ENCODE measurements at places on chromosomes 11 and 22.

DNA sequence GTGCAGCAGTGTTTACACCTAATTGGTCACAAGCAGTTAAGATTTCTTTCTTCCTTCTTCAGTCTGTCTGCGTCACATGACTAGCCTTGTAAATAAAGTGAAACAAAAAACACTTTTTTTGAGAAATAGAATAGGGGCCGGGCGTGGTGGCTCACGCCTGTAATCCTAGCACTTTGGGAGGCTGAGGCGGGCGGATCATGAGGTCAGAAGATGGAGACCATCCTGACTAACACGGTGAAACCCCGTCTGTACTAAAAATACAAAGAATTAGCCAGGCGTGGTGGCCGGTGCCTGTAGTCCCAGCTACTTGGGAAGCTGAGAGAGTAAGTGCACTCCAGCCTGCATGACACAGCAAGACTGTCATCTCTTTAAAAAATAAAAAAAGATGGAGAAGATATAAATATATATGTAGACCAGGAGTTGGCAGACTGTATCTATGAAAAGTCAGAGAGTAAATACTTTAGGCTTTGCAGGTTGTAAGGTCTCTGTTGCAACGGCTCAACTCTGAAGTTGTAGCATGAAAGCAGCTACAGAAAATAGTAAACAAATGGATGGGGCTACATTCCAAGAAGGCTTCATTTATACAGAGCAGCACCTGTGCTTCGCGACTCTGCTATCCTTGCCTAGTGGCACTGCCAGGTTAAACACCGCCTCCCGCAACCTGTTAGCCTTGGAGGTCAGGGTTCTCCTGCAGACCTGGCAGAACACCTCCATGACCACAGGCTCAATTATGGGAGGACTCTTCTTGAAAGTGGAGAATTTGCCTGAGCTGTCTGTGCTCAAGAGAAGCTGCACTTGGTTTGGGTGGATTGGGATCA lies 55.9 kb downstream of the PPP6R2 start:
- DNase-seq: no peak

GRCh38 chr11:115306689-115307088 lies 197.5 kb downstream of the CADM1 start:
- no peak for DNase-seq

DNA sequence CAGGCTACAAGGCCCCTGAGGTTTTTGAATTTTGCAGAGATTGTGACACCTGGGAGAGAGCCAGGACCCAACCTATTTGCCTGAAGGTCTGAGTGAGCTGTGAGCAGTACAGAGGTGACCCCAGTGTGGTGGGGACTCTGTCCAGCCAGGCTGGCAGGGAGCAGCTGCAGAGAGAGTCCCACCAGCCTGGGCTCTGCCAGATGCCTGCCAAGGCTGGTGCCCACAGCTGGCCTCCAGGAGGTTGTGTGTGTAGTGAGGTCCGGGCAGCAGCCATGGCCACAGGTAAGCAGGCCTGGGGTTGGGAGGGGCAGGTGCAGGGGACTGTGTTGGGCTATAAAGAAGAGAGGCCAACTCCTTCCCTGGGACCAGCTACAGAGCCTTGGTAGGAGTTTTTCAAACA lies 144.8 kb downstream of the CRYBB2 start:
- DNase-seq: no peak

DNA sequence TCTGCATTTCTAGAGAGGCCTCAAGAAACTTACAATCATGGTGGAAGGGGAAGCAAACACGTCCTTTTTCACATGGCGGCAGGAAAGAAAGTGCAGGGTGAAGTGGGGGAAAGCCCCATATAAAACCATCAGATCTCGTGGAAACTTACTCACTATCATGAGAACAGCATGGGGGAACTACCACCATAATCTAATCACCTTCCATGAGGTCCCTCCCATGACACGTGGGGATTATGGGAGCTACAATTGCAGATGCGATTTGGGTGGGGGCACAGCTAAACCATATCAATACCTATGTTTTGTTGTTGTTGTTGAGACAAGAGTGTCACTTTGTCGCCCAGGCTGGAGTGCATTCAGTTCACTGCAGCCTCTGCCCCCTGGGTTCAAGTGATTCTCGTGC lies 29.9 kb downstream of the SFI1 start:
- no peak for DNase-seq

- DNase-seq: no peak
Measured at GRCh38 chr22:31821572-31821971, 67.8 kb downstream of the DEPDC5 start.

DNA sequence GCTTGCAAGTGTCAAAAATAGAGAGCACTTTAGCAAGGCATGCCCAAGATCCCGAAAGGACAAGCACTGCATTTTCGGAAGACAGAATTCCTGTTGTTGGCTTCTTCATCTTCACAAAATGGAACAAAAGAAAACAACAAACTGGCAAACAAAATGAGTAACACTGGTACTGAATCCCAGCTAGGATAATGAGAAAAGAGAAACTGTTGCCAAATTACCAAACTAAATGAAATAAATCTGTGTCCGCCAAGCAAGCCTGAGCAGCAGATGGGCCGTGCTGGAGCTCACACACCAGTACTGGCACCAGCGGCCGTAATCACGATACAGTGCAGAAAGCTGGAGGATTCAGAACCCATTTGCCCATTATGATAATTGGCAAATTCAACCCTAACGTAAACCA lies 30.6 kb downstream of the TUB start:
- no peak for DNase-seq

DNA sequence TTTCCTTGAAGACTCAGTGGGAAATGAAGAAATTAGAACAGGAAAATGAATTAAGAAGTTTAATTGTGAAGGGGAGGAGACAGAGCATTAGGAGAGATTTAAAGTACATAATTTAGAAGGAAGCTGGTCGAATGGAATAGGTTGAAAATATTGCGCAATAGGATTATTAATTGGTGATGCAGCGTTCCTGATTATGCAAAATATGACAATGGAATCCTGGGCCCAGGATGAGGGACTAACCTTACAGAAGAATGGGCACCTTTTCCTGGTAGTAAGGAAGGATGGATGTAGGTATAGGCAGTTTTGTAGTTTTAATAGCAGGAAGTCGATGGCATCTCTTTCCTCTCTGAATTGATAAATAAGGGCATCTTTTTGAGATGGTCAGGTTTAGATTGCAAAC lies 7.8 kb downstream of the TTC12 start:
- DNase-seq: no peak

- DNase-seq: no peak
Measured at GRCh38 chr11:10763766-10764165, 12.7 kb downstream of the CTR9 start.

GRCh38 chr11:132220474-132220873 lies 850.1 kb downstream of the NTM start:
- peak; percentile 33 for DNase-seq

GRCh38 chr22:30247561-30247960 lies 1.0 kb upstream of the LIF start:
- DNase-seq: no peak

All from right hindlimb (tissue), 1 donor.